ENCODE measurements at places on chromosomes 13 and 19.

GRCh38 chr19:10625003-10625761 is at the start of gene SLC44A2:
TSS of gene SLC44A2 (plus strand) at chr19:10625553. CDS start at chr19:10625634, 81 bp downstream.
- DNase-seq, result peak; percentile 80

- no peak for DNase-seq
These were observed 103.1 kb downstream of the RAP2A start for GRCh38 chr13:97537110-97537509.

DNA sequence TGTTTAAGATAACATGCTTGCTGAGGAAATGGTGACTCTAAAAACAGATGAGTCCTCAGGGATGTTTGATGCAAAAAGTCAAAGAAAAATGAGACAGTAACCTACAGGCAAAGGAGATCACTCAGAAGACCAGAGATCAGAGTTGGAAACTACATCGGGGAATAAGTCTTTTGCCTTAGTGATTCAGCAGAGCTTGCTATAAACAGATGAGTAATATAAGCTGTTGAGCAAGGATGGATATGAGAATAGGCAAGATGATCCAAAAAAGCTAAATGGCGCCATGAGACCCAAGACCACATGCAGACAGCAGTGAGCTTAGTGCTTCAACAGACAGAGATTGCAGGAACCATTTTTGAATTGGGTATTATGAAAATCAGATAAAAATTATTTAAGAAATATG is 168.6 kb downstream of the POSTN start:
- no peak for DNase-seq

DNA sequence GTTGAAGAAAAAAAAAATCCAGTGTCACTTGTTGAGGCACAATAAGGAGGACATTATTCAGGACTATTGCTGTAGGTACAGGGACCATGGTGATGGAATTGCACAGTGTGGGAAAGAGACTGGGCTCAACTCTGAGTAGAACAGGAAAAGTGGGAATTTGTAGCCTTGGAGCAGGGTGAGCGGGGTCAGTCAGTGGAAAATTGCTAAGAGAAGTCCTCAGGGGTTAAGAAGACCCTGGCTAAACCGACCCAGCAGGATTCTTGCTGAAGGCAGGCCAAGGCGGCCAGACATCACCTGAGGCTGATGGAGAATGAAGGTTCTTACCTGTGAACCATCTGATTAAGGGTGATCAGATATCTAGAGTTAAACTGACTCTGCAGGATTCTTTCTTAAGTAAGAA is 12.5 kb downstream of the LAIR2 start:
- no peak for DNase-seq

- DNase-seq, result no peak
These were observed 9.5 kb upstream of the NDUFS7 start for GRCh38 chr19:1374250-1374577.

DNA sequence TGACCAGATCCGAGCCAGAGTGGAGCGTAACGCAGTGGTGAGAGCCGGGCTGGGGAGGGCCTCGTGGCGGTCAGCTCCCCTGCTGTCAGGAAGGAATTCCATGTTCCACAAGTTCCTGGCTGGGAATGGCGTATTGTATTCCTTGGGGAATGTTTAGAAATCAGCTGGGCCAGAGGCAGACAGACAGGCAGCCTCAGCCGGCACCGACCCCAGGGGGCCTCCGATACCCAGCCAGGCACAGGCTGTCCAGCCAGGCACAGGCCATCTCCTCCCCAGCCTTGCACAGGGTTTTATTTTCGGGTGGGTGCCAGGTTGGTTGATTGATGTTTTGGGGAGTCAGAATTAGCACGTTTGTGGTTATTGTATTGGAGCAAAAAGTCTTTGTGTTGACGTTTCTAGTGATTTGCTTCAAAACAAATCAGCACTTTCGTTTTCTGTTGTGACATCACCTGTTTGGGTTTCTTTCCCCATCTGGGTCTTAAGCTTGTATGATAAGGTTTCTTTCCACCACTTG is 126.6 kb upstream of the MCF2L start:
- no peak for DNase-seq

GRCh38 chr19:2249010-2249866 is at the start of gene AMH:
TSS of gene AMH (plus strand) at chr19:2249323. CDS start at chr19:2249333, 10 bp downstream.
- DNase-seq, result no peak

GRCh38 chr19:10419200-10419645 is 1.1 kb upstream of the PDE4A start:
- peak; percentile 11 for DNase-seq

DNA sequence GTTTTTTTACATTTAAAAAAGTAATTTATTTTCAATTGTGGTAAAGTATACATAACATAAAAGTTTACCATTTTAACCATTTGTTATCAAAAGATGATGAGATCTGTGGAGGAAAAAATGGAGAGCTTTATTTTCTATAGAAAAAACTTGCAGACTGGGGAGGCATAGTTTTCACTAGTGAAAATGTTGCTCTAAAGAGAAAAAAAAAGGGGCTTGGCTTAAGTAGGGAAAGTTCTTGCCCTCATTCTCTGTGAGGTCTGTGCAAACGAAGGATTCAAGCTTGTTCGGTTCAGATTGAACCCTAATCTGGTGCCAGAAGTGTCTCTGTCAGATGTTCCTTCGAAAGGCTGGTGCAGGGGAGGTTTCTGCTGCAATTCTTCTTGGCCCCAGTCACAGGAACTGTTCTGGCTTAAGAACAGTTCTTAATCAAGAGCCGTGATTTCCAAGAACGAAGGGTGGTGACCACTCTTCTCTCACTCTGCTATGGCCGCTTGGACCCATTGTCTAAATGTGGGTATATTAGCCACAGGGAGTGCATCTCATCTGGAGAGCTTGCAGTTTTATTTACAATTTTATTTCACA is 42.1 kb downstream of the PCCA start:
- DNase-seq, result peak; percentile 15

GRCh38 chr19:16347706-16348105 is 23.1 kb downstream of the KLF2 start:
- no peak for DNase-seq

GRCh38 chr13:97978651-97979050 is 25.2 kb downstream of the IPO5 start:
- DNase-seq, result no peak
